ENCODE measurements at places on chromosomes 4 and X.

DNA sequence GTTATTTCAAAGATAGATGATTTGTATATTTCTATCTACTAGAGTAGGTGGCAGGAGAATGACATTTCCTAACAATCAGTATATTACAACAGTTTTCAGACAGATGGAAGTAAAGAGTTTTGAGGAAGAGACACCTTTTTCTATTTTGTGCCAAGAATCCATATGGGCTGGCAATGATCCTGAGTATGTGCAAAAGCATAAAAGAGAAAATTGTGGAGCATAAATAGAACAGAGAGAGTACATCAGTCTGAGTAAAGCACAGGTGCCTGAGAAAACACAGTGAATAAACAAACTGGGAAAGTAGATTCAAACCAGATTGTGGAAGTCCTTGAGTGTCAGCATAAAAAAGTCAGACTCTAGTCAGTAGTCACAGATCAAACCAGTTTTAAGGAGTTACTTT is 96.8 kb upstream of the WDR44 start:
- DNase-seq: no peak

GRCh38 chr4:185708348-185708747 is 103.6 kb downstream of the SORBS2 start:
- peak; percentile 82 for DNase-seq

DNA sequence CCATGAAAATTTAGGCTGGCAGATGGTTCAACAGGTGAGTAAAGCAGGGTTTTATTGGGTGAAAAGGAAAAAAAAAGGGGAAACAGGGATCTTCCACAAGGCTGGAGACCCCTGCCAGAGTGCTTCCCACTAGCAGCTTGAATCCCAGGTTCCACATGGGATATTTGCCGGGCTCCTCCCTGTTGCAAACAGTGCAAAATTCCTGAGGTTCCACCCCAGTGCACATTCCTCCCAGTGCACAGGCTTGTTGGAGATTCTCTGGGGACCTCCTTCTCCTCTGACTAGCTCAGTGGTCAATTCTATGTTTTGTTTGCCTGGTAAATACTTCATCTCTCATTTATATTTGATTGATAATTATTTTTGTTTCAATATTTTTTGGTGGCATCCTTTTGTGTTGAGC is 66.4 kb upstream of the UGT2B15 start:
- no peak for DNase-seq

DNA sequence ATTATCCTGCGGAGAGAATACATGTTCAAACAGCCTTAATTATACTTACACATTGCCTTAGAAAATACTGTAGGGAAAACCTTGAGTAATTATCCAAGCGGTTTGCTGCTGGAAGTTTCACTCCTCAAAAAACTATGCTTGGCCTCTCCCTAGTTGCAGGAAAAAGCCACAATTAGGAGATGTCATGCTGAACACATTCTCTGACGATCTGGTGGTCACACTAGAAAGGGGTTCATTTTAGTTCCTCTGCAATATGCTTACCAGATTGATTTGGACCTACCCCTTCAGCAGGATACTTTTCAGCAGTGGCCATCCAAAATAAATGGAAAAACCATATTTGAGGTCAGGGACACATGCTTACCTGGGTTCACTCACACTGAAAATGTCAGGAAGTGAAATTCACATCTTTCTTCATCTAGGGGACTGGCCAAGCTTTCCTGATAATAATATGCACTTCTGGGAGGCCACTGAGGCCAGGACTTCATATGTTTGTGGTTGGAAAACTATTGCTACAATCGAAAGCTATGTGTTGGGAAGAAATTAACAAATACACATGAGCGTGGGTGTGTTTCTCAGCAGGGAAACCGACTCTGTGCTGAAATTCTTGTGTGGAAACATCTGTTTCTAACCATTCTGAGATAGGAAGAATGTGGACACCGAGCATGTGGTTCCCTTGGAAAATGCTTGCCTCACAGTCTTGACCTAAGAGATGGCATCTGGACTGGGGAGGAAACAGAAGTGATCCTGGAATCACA is 68.8 kb downstream of the ATXN3L start:
- DNase-seq: peak; percentile 95

DNA sequence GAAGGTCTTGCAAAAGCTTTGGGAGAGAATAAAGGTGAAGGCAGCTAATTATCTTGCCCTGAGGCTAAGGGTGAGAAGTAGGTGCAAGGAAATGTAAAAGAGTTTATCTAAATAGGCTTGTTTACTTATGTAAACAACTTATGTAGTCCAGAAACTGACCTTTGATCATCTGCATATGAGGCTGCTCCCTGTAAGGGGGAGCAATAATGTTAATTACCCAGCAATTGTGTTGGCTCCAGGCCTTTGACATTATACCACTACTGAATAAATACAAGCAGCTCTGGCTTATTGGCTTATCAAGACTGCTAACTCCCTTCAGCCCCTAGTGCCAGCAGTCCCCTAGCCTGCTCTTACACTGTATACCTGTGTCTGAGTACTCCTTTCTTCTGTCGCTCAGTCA is 303.7 kb upstream of the GNPDA2 start:
- DNase-seq: no peak

GRCh38 chr4:90246816-90247215 is 119.6 kb downstream of the CCSER1 start:
- DNase-seq: no peak

GRCh38 chrX:55167124-55167803 is 52.9 kb upstream of the PAGE5 start:
- DNase-seq: no peak

- DNase-seq: no peak
Measured at GRCh38 chr4:30653291-30653690, 66.9 kb upstream of the PCDH7 start.

DNA sequence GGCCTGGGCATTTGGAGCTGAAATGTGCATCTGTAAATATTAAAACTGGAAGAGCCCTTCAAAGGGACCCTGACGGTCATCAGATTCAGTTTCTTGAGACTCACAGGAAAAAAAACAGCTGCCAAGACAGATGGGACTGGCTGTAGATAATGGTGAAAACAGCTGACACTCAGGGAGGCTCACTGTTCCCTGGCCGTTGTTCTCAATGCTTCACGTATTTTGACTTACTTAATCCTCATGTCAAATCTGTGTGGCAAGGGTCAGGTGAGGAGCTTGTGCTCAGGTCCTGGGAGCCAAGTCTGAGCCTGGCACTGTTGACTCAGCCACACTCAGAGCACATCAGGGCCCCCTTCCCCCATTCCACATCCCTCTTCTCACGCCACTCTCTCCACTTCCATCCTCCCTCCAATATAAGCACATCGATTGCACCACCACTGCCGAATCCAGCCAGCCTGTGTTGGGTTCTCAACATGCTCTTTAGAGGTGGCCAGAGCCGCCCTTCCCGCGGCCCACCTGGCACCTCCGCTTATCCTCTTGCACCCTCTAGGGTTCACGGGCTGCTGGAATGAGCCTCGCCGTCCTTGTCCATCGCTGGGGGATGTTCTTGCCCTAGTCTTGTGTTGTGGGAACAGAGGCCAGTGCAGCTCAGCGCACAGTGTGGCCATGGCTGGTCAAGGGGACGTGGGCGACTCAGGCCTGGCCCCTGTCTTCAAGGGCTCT is 40.1 kb downstream of the EVC start:
- DNase-seq: peak; percentile 39

GRCh38 chr4:72777436-72777835 is 208.4 kb upstream of the ADAMTS3 start:
- DNase-seq: no peak

GRCh38 chr4:70603856-70604255 is 11.8 kb downstream of the AMBN start:
- peak; percentile 9 for DNase-seq

DNA sequence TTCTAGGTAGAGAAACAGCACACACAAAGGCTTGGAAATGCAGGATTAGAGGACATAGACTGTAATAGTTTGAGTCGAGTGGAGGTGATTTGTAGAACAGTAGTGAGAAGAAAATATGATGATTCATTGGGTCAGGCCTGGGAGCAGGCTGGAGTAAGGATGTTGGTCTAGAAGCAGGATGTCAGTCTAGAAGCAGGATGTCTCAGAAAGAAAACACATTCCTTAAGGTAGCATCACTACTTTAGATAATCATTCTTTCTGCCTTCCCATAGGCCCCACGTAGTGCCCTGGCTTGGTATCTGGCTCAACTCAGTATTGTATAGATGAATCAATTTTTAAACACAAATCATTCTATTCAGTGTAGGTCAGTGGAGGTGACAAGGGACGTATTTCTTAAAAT is 11.2 kb upstream of the DACH2 start:
- peak; percentile 17 for DNase-seq

GRCh38 chr4:102598762-102599374 is 97.7 kb downstream of the NFKB1 start:
- peak; percentile 63 for DNase-seq

- DNase-seq: no peak
Measured at GRCh38 chr4:26840786-26841185, 19.9 kb upstream of the STIM2 start.

GRCh38 chr4:177902386-177902785 is 460.1 kb upstream of the AGA start:
- DNase-seq: no peak

GRCh38 chr4:2651998-2652397 is 104.1 kb downstream of the TNIP2 start:
- DNase-seq: no peak

DNA sequence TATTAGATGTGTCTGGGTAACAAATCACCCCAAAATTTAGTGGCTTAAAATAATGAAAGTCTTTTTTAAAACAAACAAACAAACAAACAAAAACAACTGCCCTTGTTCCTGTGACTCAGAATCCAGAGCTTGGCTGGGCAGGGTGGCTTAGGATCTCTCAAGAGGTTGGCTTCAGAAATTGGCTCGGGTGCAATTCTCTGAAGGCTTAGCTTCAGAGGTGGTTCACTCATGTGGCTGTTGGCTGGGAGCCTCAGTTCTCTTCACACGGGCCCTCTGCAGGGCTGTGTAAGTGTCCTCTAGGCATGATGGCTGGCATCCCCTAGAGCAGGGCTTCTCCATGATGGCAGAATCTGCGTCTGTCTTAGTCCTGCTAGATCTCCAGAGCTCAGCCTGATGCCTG is 179.9 kb upstream of the BCOR start:
- no peak for DNase-seq

DNA sequence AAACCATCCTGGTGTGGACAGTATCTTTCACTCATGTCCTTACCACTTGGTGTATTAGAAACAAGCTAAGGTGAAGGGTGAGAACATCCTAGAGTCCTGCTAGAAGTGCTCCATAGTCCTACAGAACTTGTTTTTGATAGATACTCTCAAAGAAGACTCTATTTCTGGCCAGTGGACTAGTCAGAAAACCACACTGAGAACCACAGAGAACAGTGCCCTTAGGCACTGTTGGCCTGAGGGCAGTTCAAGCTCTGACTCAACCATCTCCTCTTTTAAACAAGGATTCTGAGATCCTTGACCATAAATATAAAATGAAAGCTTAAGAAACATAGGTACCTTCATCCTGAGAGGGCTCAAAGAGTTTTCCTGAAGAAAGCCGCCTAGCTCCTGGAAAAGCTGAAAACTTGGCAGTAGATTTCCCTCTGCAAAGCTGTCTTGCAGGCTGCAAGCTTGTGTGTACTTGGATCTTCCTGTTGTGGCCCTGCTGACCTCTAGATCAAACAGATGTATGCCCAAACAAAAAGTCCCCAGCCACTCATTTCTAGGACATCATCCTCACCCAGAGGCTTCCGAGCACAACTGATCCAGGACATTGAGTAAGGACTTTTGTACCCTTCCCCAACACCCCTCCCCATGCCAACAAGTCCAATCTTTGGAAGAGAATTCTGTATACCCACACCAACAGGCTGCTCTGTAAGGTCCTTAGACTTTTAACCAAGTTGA is 111.6 kb upstream of the CXCL13 start:
- DNase-seq: no peak

- DNase-seq: no peak
Measured at GRCh38 chrX:131734621-131735020, 190.7 kb downstream of the OR13H1 start.

DNA sequence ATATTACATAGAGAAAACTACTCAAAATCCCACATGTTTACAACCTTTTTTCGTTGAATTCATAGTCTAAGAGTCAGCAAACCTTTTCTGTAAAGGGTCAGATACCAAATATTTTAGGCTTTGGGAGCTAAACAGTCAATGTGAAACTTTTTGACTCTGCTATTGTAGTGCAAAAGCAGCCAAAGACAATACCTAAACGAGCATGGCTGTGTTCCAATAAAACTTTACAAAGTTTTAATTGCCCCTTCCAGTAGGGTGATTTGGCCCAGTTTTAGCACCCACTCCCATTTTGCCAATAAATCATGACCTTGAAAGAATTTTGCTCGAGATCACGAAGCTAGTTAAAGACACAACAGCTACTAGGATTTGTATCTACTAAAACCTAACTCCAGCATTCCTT is 147.2 kb downstream of the ANKRD50 start:
- no peak for DNase-seq

- DNase-seq: no peak
Measured at GRCh38 chrX:136779346-136779781, 1.4 kb downstream of the ARHGEF6 start.

DNA sequence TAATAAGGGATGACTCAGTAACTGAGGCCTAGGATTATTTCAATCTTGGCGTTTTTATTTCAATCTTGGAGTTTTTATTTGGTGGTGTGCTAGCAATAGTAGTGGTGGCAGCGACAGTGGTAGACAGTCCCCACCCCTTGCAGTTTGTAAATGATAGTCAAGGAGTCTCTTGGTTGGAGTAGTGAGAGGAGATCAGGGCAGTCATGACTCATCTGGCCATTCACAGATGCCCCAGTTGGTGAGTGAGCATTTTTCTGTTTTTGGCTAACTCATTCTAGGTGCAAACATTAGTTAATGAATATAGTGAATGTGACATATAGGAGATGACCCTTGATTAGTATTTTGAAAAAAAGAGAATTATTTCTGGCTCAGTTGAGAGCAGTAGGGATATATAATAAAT is 93.5 kb upstream of the ADAD1 start:
- DNase-seq: no peak

DNA sequence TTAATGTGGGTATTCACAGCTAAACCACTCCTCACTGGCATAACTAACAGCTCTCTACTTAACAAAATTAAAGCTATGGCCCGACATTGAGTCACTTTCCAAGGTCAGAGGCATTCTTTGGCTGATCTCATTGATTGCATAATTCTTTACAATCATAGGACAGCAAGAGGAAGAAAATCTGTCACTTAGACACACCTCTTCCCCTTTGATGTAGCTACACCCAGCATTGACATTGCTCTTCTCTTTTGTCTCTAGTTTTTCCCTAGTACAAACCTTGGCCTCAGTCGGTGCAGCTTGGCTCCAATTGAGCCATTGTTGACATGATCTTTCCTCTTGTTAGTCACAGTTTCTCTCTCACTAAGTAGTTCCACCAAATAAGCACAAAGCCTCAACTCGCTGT is 313.3 kb upstream of the ACTRT1 start:
- DNase-seq: no peak

DNA sequence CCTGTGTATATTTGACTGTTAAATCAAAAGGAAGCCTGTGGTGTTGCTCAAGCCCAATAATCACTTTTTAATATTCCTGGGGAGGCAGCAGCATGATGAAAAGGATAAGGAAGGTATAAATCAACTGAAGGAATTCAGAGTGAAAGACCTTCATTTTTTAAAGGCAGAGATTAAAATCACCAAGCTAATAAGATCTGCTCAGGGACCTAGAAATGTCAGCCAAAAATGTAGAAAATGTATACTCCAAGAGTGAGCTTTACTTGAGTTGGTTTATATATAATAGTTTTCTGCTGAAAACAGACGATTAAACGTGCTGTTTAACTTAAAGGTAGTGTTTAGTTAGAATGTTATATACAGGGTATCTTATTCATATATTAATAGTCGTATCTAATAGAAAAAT is 549.3 kb downstream of the IQCM start:
- no peak for DNase-seq

GRCh38 chr4:105622269-105622668 is 69.8 kb downstream of the ARHGEF38 start:
- no peak for DNase-seq
